ENCODE measurements at places on chromosomes 2 and 18.

DNA sequence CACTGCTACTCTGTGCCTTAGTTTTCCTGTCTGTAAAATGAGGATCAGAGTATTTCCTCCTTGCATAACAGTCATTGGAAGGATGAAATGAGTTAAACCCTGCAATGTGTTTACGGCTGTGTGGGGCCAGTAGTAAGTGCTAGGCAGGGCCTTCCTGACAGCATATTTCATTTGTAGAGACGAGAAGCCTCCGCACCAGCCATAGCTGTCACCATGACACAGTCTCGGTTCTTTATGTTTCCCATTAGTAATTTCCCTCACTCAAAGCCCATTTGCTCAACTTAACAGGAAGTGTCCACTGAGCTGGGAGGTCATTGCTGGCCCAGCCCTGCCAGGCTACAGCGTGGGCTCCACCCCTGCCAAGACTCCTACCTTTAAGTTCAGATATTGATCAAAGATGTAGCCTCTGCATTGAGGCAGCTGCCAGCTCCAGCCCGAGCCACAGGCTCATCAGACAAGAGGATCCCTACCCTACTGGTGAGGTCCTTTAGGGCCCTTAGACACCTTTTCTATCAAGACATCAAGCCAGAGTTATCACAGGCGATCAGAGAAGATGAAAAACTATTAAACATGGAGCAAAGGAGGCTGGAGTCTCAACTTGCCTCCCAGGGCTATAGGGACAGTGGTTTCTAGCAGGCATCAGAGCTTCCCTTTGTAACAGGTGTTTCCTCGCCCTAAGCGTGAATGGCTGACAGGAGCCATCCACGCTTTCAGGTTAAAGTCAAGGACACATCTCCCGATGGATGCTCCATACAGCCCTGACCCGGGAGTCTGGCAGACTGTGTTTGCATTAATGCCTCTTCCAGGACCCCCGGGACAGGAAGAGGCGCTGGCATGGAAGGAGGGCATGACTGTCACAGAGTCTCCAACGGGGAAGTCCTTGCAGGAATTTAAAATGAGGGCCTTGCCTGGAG lies 251.7 kb downstream of the NDUFA10 start:
- no peaks in the 10 kb centered on the region for H3K4me1 ChIP-seq
- no peak overlapping the region for H3K4me3 ChIP-seq
- no peaks in the 10 kb centered on the region for H3K36me3 ChIP-seq
- H3K27me3 ChIP-seq, result peaks cover 4% of the 10 kb centered on the region
- no peak overlapping the region for H3K27ac ChIP-seq

DNA sequence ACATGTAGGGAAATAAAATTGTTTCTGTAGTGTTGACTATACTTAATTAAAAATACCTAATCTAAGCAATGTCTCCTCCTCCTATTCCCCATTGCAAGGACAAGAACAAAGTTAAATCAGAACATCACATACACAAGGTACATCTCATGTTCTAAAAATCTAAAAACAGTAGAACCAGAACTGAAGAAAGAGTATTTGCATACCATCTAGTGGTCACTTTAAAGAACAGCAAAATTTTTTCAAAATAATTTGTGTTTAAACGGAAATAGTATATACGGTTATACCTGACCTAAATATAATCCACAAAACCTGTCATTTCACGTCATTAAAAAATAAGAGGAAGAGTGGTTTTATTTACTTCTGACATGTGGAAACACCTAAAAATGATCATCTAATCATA lies 294.3 kb upstream of the KCNH7 start:
- no peaks in the 10 kb centered on the region for H3K4me1 ChIP-seq
- no peak overlapping the region for H3K27ac ChIP-seq
- no peaks in the 10 kb centered on the region for H3K36me3 ChIP-seq
- no peak for DNase-seq
- H3K27me3 ChIP-seq, result no peaks in the 10 kb centered on the region
- H3K4me3 ChIP-seq, result no peak overlapping the region

DNA sequence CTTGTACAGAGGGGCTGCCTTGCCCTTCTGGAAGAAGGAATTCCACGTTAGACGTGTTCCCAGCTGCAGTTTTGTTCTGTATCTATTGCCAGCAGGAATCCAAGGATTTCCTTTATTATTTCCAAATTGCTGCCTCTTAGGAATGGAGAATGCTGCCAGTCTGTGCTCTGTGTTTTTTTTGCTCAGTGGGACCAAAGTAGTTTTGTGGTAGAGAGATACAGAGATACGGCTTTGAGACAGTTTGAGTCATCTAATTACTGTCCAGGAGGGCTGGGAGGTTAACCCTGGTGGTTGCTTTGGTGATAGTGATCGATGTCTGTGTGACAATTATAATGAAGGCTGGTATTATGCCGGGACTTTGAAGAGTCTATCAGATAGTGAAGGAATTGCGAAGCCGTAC lies 26.3 kb downstream of the ASAP2 start:
- H3K36me3 ChIP-seq, result no peaks in the 10 kb centered on the region
- H3K4me1 ChIP-seq, result peaks cover 6% of the 10 kb centered on the region
- H3K27me3 ChIP-seq, result peaks cover 24% of the 10 kb centered on the region
- no peak overlapping the region for H3K4me3 ChIP-seq

- H3K4me1 ChIP-seq, result no peaks in the 10 kb centered on the region
- no peak overlapping the region for H3K27ac ChIP-seq
- no peaks in the 10 kb centered on the region for H3K36me3 ChIP-seq
- DNase-seq, result no peak
- H3K4me3 ChIP-seq, result no peak overlapping the region
These were observed 109.9 kb upstream of the PTPRM start for GRCh38 chr18:7457262-7457661.

GRCh38 chr2:165149439-165149838 lies 54.4 kb downstream of the SCN3A start:
- H3K27me3 ChIP-seq, result peaks cover 12% of the 10 kb centered on the region
- no peak overlapping the region for H3K27ac ChIP-seq

DNA sequence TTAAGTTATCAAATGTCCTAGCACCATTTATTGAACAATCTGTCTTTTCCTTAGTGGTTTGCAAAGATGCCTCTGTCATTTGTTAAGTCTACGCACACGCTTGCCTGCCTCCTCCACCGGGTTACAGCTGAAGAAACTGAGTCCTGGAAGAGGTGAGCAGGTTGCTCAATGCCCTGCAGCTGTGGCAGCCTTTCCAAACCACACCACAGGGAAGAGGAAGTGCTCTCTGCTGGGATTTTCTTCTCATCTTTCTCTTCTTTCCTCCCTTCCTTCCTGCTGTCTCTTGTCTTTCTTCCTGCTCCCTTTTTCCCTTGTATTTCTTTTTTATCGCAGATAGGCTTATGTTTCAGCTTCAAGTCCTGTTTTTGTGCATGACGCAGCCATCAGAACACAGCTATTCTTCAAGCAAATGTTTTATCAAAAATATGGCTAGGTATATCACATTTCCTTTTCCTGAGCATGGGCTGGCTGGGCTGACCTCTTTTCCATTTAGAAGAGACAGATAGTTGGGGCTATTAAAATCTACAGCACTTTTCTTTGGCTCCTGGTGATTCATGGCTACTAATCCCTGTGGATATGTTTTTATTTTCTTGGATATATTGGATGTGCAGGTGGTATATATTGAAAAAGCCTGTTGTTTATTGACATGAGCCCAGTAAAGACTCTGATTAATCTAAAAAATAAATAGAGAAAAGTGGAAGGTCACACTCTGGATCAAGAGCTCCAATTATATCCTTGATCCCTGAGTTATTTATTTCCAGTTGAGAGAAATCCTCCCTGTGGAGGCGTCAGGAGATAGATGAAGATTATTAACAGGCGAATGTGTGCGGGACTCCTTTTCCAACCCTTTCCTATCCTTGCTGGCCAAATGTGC lies 214.6 kb downstream of the TSN start:
- no peak overlapping the region for H3K27ac ChIP-seq
- peaks cover 3% of the 10 kb centered on the region for H3K27me3 ChIP-seq
- H3K36me3 ChIP-seq, result no peaks in the 10 kb centered on the region
- no peak for DNase-seq
- H3K4me1 ChIP-seq, result peaks cover 10% of the 10 kb centered on the region

DNA sequence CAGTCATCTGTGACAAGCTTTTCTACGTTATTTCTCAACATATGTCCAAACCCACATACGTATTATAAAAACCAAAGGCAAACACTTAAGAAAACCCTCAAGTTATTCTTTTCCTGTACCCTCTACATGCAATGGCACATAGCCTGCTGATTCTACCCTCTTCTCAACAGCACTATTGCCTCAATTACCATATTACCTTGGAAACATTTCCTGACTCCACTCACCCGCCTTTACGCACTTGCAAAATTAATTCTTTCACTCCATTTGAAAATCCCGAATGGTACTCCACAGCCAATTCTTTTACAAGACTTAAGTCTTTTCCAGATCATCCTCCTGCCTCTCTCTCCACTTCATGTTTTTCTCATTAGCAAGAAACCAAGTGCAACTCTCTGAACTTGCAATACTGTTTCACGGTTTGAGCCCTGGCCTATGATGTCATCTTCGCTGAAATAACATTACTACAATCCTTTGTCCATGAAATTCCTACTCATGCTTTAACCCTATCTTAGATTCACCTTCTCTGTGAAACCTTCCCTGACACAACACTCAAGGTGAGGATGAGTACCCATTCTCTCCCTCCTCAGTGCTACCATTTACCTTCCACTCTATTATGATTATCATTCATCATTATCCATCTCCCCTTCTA lies 29.0 kb downstream of the SESTD1 start:
- H3K27me3 ChIP-seq, result no peaks in the 10 kb centered on the region
- H3K4me1 ChIP-seq, result peaks cover 10% of the 10 kb centered on the region
- DNase-seq, result no peak
- H3K4me3 ChIP-seq, result no peak overlapping the region
- H3K27ac ChIP-seq, result no peak overlapping the region

DNA sequence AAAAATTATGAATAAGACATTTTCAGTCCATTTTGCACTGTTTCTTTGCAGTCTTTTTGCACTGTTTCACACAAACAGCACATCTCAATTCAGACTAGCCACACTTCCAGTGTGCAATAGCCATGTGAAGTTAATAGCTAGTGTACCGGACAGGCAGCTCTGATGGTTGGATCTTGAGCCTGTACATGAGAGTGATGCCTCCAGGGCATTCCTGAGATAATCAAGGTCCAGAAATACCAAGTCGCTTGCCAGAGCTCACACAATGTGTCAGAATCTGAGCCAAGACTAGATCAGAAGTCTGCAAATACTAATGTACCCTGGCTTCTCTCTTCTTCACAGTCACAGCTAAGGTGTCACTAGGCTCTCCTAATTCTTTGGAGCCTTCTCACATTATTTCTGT lies 180.2 kb downstream of the OSR1 start:
- H3K4me3 ChIP-seq, result no peak overlapping the region
- no peaks in the 10 kb centered on the region for H3K27me3 ChIP-seq
- no peaks in the 10 kb centered on the region for H3K4me1 ChIP-seq
- no peak for DNase-seq

DNA sequence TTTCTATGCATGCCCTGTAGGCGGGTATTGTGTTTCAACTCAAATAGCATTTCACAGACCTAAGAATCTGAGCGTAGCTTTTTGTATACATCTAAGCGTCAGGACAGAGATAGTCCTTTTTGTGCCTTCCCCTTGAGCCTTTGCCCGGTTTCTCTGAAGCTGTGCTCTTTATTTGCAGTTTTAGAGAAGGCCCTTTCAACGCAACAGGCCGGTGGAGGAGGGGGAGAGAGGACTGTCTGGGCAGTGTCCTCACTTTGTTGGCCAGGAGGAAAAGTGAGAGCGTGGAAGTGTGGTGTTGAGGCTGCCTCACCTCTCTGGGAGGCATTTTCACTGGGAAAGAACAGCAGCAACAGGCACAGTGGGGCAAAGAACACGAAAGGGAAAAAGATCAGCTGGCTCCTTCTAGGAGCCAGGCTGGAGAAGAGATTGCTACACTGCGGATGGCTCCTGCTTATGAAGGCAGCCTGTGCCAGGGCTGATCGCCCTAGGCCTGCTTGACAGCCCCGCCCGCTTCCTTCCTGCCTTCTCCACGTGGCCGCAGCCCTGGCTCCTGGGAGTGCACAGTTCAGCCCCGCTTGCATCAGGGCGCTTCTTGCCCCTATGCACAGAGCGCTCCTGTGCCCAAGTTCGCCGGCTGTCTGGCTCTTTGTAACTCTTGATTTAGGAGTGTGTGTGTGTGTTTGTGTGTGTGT lies 195.6 kb upstream of the POU3F3 start:
- peaks cover 11% of the 10 kb centered on the region for H3K4me1 ChIP-seq
- no peak overlapping the region for H3K4me3 ChIP-seq
- no peak for DNase-seq
- no peak overlapping the region for H3K27ac ChIP-seq

GRCh38 chr2:30454571-30454970 lies 7.5 kb downstream of the LCLAT1 start:
- no peak overlapping the region for H3K27ac ChIP-seq
- no peak overlapping the region for H3K4me3 ChIP-seq
- H3K4me1 ChIP-seq, result peaks cover 71% of the 10 kb centered on the region
- DNase-seq, result no peak
- H3K36me3 ChIP-seq, result no peaks in the 10 kb centered on the region
- no peaks in the 10 kb centered on the region for H3K27me3 ChIP-seq

DNA sequence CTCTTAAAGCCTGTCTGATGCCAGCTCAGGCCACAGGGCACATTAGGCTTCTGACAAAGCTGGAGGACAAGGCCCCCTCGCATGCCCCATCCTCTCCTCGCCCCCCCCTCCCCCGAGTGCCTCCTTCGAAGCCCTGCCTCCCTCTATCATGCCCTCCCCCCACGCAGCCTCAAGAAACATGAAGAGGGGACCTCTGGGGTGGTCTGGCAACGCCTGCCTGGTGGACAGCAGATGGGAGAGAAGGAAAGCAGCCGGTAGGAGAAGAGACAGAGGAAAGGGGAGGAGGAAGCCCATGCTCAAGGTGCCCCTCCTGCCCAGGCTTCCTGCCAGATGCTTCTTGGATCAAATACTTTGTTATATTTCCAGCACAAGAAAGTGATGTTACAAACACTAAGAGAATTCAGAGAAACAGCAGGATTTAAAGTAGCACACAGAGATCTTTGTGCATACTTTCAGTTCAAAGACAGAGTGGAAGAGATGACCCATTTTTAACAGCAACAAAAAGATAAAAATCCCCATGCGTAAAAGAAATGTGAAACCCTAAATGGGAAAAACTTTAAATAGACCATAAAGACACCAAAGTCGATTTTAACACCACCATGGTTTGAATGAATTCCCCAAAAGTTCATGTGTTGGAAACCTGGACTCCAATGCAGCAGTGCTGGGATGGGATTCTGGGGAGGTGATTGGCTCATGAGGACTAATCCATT lies 19.0 kb downstream of the BOK start:
- H3K27me3 ChIP-seq, result no peaks in the 10 kb centered on the region
- no peaks in the 10 kb centered on the region for H3K4me1 ChIP-seq
- no peak overlapping the region for H3K4me3 ChIP-seq
- H3K27ac ChIP-seq, result no peak overlapping the region
- DNase-seq, result no peak

DNA sequence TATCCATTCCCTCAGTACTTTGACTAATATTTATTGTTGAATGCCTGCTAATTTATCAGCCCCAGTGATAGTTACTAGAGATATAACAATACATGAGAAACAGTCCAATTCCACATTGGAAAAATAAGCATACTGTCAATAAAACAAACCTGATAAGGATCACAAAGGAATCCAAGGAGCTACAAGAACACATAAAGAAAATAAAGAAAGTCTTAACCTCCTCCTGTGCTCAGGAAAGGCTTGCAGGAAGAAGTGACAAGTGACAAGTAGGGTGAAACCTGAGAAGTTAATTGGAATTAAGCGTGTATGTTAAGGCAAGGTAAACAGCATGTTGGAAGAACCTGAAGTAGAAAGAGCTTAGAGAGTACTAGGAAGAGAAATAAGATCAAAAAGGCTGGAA lies 20.3 kb upstream of the ASNSD1 start:
- no peak overlapping the region for H3K4me3 ChIP-seq
- H3K27ac ChIP-seq, result no peak overlapping the region
- H3K36me3 ChIP-seq, result no peaks in the 10 kb centered on the region
- no peaks in the 10 kb centered on the region for H3K27me3 ChIP-seq

GRCh38 chr2:40428439-40428838 lies 23.5 kb downstream of the SLC8A1 start:
- no peak overlapping the region for H3K27ac ChIP-seq
- no peaks in the 10 kb centered on the region for H3K27me3 ChIP-seq
- no peaks in the 10 kb centered on the region for H3K36me3 ChIP-seq
- H3K4me3 ChIP-seq, result no peak overlapping the region
- no peak for DNase-seq
